ENCODE measurements at places on chromosomes 7 and 10.

GRCh38 chr10:113179265-113179664, 229.2 kb downstream of the TCF7L2 start:
- DNase-seq: no peak

DNA sequence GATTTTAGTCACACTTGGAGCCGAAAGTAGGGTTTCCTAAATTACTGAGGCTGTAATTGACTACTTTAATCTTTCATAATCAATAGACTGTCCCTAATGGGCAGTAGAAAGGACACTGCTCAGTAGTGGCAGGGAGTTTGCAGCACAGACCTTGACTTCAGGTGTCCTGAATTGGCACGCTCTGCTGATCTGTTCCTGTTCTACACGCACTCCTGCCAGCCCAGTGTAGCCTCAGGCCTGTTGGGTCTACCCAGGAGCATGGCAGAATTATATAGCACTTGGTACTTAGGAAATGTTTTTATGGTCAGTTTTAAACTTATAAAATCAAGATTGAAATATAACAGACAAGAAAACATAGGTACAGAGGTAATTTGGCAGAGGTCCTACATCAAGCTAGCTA, 9.0 kb downstream of the EIF4H start:
- DNase-seq: no peak

DNA sequence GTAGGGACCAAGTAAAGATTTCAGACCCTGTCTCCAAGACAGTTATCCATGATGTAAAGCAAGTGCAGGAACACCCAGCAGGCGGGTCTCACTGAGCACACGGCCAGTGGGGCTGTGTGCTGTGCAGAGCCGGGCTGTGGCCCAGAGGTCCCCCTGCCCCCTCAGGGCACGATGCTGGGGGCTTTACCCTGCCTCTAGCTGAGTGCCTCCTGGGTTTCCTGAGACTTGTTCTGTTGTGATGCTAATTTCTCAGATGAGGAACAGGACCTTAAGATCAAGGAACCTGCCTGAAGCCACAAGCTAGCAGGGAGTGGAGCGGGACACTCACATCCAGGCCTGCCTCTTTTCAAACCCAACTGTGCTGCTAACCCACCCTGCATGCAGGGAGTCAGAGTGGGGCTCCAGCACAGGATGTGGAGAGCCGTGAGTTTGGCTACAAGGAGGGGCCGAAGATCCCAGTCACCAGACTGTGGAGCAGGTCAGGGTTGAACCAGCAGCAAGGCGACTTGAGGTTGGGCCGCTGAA, 76.1 kb upstream of the LYZL2 start:
- DNase-seq: no peak

DNA sequence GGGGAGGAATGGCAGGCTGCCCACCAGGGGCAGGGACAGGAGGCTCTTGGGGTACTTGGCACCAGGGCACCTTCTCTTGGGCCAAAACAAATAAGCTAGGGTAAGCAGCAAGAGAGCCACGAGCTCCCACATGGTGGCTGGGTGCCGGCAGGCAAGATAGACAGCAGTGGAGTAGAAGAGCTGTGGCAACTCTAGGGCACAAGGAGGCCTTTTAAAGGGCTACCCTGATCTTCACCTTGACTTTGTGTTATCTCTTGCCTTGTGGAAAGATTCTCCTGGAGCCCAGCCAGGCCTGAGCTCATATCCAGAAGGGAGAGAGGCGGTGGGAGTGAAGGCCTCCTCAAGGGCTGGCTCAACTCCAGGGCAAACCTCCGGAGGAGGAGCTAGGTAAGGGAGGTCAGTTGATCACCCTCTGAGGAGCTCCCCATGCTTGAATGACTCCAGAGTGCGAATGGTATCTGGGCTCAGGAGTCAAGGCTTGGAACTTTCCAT, at the start of gene CYP17A1:
TSS of gene CYP17A1 (minus strand) at position 184 of the 492 bp plus-strand sequence. CDS start at position 132, 52 bp downstream.
- DNase-seq: no peak

DNA sequence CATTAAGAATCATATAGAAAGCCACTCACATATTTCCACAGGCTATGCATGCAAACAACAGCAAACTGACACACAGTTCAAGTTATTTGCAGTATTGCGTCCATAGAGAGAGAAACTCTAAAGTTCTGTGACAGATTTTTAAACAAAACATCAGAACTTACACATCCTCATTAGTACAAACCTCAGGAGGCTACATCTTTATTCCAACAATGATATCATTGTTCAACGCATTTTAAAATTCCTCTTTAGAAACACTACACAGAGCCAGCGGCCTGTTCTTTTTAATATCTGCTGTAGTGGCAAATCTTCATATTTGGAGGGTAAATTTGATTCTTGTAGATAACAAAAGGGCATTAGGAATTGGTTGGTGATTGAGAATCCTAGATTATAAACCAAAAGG, 55.9 kb upstream of the NFE2L3 start:
- no peak for DNase-seq

GRCh38 chr10:44952779-44953231, 6.8 kb upstream of the RASSF4 start:
- DNase-seq: peak; percentile 32

- peak; percentile 54 for DNase-seq
These were observed 453 bp downstream of the URGCP start for GRCh38 chr7:43905956-43906330.

GRCh38 chr10:99507265-99507664, 25.5 kb upstream of the NKX2-3 start:
- no peak for DNase-seq

DNA sequence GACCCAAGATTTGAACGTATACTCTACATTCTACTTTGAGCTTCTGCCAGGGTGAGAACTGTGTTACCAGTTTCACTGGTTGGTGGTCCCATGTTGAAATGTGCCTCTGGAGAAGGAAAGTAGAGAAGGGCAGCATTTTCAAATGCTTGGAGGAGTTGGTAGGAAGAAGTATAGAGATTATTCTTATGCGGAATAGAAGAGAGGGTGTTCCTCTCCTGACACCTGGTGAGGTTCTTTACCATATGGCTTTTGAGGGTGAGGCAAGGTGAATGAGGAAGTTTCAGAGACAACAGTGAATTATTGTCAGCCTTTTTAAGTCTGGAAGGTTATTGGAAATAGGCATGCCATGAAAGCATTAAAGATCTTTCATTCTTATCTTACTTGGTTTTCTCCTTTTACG, 34.3 kb downstream of the R3HCC1L start:
- no peak for DNase-seq

GRCh38 chr10:947051-947450, 15.5 kb upstream of the LARP4B start:
- DNase-seq: no peak

- DNase-seq: no peak
These were observed 14.8 kb downstream of the GRIFIN start for GRCh38 chr7:2461268-2462026.

- no peak for DNase-seq
These were observed 31.2 kb upstream of the ZNF438 start for GRCh38 chr10:31062856-31063255.

GRCh38 chr10:68560943-68561864, 1.1 kb downstream of the TET1 start:
- DNase-seq: peak; percentile 68

- no peak for DNase-seq
These were observed 173.7 kb downstream of the BUB3 start for GRCh38 chr10:123327896-123328295.

DNA sequence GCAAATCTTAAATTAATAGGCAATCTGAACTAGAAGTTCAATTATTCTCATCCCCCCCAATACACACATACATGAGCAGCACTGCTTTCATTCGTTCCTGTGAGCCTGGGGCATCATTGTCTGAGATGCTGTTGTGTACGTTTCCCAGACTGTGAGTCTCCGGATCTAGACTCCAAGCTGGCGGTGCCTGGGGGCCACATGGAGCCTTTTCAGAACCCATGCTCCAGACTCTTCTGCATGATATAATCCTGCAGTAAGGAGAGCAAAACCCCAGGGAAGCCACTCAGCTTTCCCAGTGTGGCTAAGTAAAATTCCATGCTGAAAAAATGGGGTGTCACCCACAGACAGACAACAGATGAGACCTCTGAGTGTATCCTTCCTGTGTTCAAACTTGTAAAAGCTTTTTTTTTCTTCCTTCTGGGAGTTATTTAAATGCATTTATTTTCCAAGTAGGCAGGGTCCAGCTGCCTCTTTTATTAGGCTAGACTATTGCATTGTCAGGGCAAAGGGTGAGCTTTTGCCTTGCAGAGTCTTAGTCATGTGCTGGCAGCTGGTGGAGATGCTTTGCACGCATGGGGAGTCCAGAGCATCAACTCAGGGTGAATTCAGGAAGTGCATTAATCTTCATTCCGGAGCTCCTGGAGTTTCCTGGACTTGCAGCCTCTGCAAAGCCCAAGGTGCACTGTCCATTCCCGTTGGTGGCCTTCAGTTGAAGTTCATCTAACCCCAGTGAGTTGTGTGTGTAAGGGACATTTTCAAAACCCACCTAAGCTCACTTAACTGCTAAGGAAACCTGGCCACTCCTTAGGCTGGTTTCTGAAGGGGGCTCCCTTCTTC, 185.7 kb upstream of the ADO start:
- DNase-seq: peak; percentile 82

- no peak for DNase-seq
These were observed 128.4 kb upstream of the PPP2R2D start for GRCh38 chr10:131772441-131772840.

- DNase-seq: peak; percentile 14
These were observed 399.9 kb upstream of the IGFBP3 start for GRCh38 chr7:46320956-46321355.

- DNase-seq: no peak
These were observed 131.0 kb upstream of the C1GALT1 start for GRCh38 chr7:7051206-7051877.

- no peak for DNase-seq
These were observed 973 bp downstream of the PPP3CB start for GRCh38 chr10:73494877-73495225.

DNA sequence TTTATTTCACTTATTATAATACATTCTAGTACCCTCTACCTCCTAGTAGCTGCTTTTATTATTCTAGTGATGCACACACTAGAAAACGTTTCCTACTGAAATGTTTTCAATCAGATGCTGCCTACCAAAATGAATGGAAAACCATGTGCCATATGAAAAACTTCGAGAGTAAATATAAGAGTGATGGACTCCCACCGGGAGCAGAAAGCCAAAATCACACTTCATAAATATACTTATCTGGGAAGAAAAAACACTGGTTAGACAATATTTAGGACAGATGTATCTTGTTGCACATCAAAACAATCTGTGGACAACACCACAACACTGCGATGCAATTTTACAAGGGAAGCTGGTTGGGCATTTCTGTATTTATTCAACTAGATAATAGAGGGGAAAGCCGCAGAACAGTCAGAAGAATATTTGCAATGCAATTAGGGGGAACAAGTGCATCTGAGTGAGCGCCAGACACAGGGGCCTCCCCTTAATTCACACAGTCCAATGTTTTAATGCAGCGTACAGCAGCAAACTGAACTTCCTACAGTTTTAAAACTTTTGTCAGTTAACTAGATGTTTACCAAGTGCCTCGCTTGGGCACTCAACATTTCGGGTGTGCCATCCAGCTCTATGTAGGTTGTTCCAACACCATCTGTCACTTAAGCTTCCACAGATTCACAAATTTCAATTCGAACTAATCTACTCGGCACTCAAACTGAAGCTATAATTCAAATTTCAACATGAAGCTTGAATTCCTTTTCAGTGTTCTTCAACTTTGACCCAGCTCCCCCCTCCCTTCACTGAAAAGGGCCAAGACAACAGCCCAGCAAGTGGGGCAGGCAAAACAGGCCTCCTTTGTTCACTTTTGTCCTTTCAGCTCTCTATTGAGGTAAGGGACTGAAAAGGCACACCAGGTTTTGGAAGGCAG, 7.4 kb downstream of the NRCAM start:
- DNase-seq: no peak

GRCh38 chr7:24717247-24717622, 40.0 kb downstream of the GSDME start:
- no peak for DNase-seq

DNA sequence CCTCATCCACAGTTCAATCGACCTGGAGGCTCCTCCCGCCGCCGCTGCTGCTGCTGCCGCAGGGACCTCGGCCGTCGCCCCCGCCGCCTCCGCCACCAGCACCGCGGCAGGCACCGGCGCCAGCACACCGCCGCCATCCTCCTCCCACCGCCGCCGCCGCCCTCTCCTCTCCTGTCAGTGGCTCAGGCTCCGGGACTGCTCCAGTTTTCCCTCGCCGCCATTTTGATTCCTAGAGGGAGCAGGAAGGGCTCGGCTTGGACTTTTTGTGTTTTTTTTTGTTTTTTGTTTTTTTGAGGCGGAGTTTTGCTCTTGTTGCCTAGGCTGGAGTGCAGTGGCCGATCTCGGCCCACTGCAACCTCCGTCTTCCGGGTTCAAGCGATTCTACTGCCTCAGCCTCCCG, 3.0 kb upstream of the MCM10 start:
- no peak for DNase-seq

DNA sequence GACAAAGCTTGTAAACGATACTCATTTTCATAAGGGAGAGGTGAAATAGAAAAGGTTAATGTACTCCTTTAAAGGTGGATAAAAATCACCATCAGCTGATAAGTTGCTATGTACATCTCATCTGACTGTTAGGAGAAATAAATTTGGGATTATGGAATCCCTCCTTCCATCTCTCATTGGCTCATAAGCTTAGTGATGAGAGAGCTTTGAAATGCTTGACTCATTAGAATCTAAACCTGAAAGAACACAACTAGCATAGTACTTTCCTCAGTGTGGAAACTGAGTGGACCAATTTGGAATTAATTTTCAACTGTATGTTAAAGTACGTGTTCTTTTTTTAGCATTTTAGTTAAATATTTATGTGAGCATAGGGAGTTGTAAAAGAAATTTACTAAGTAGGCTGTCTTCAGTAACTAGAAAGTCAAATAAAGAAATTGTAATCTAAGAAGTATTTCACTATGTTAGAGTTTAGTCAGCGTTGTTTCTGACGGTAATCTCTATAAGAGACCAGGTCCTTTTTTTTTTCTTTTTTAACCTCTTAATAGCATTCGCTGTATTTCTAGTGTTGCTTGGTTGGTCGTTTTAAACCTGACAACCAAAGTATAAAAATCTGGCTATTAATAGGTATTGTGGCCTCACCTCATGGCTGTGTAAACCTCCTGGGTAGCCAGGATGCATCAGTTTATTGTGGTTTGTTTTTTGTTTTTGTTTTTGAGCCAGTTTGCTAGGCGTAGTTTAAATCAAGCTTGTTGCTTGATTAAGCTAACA, 34.4 kb downstream of the FHIP2A start:
- DNase-seq: peak; percentile 63

- DNase-seq: no peak
These were observed 20.4 kb upstream of the KNDC1 start for GRCh38 chr10:133139551-133140065.

Data from fibroblast of skin of back (primary cell).